HTR-8/SVneo (cell line): ENCODE measurements at places on chromosomes 16 and 17.
A peak's percentile ranks its signal among the peaks of the same experiment; 100 is the strongest.

- no peak for DNase-seq
Measured at GRCh38 chr17:51319186-51319585, 58.8 kb downstream of the UTP18 start.

GRCh38 chr17:43713494-43714162 is 45.0 kb downstream of the SOST start:
- DNase-seq, result peak; percentile 70

- no peak for DNase-seq
Measured at GRCh38 chr17:20934288-20934687, 108.5 kb downstream of the USP22 start.

- DNase-seq, result peak; percentile 82
Measured at GRCh38 chr17:71922439-71922838, 198.4 kb upstream of the SOX9 start.

- DNase-seq, result peak; percentile 36
Measured at GRCh38 chr17:31754239-31754945, 104.7 kb downstream of the COPRS start.

DNA sequence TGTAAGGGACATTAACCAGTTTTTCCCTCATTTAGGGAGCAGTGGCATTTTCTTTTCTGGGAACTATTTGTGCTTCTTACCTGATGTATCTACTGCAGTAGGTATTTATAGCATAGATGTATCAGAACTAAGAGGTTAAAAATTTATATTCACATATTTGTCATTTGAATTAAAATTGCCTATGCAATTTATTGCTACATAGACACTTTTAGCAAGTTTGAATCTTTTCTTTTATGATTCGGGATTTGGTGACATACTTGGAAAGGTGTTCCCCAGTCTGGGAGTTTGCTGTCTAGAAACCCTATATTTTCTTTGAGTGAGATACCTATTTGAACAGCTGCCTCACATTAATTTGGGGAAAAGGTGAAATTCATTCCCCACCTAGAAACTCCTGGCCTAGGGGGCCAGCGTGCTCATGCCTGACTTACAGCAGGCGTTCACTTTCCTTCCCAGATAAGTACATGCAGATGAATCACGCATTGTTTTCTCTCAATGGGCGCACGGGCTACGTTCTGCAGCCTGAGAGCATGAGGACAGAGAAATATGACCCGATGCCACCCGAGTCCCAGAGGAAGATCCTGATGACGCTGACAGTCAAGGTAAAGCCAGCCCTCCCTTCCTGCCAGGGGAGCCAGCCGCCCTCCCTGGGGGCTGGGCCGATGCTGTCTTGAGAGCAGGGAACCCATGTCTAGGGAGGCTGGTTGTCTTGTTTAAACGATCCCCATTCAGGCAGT is 73.8 kb downstream of the SDR42E1 start:
- DNase-seq, result no peak

GRCh38 chr16:66853261-66854139 is 9.3 kb downstream of the CA7 start:
- DNase-seq, result no peak
